ENCODE measurements at places on chromosomes 5 and 9.

- no peak for DNase-seq
Measured at GRCh38 chr9:121696930-121697329, 45.5 kb downstream of the DAB2IP start.

DNA sequence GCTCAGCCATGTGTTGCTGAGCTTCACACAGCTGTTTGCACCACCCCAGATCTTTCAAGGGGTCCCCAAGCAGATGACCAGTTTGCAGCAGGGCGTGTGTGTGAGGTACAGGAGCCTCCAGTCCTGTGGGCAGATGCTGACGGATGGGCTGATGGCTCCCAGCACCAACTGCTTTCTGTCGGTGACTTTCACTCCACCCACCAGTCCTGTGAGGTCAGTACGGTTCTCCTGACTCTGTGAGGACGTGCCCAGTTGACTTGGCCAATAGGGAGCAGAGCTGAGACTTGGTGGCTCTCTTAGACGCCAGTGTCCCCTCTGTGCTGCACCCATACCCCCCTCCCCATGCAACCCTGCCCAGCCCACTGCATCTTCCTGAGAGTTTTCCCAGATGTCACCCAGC lies 19.7 kb downstream of the COL5A1 start:
- DNase-seq: no peak

GRCh38 chr9:69371001-69371400 lies 46.0 kb downstream of the ENTREP1 start:
- peak; percentile 38 for DNase-seq

DNA sequence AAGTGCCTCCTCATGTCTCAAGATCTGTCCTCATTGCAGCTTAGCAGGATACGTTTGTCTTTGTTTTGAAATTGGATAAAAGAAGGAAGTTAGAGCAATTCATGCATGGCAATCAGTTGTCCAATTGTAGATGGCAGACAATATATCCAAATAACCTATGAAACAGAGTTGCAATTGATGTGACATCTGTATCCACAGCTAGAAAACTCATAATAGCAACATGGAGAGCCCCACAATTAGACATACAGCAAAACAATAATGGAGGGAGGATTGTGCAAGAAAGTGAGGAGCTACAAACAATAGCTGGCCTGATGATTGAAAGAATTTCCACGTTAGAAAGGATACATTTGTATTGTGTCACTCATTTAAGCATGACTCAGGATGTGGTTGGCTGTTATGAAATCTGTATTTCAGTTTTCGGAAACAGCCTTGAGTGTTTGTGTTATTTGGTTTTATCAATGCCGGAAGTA lies 132.0 kb downstream of the FAM174A start:
- DNase-seq: no peak

DNA sequence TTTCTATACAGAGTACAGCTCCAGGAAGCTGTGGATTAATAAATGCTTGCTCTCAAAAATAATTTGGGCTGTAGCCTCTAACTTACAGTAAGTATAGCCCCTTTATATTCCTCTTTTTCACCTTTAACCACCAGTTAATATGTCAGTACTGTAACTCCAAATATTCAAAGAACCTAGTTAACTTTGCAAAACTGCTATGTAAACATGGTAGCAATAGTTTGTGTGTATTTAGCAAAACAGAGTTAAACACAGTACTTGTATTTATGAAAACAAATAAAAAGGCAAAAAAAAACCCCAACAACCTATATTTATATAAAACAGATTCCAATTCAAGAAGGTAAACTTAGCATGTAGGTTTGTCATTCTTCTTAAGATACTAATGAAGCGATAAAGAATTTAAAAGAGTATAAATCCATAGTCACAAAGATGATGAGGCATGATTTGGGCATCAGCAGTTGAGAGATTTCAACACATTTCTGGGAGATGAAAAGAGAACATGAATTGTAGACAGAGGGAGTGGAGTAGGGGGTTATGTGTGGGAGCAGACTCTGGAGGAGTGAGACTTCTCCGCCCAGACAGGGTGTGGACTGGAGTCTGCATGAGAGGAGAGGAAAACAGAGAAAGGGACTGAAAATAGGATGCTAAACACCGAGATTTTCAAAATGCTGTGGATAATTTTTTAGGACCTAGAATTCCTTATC lies 47.0 kb upstream of the F2RL1 start:
- no peak for DNase-seq

- no peak for DNase-seq
Measured at GRCh38 chr9:20269620-20270019, 352.7 kb downstream of the MLLT3 start.

DNA sequence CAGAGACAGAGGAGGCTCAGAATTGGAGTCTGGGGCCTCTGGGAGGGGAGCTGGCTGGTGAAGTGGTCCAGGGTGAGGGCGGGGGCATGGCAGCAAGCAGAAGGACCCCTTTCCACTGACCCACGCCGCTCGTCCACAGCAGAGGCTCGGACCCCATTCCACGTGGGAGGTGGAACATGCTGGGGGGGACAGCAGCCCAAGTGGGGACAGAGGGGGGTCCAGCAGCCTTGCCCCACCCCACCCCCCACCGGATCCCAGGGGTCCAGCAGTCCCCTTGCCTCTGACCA lies 25.4 kb upstream of the NKD2 start:
- DNase-seq: no peak

GRCh38 chr5:51986733-51987132 lies 603.5 kb downstream of the ISL1 start:
- DNase-seq: no peak

DNA sequence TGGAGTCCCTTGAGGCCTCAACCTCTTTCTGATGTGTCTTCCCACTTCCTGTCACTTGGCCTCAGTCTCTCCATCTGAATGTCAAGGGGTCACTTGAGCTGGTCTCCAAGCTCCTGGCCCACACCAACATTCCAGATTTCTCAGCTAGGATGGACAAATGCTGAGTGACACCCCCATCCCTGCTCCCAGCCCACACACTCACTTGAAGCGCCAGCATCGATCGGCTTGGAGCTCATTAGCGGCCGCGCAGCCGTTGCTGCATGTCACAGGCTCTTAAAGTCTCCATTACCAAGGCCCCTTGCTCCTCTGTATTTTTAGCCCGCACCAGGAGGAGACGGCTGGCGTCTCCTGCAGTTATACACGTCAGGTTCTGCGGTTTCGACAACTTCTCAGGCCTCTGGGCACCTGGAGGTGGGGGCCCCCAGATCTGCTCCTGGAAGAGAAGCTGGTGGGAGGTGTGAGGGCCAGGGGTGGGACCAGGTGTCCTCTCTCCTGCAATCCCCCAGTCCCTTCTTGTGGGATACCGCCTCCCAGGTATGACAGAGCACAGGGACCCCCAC lies 33.4 kb upstream of the ARAP3 start:
- no peak for DNase-seq

DNA sequence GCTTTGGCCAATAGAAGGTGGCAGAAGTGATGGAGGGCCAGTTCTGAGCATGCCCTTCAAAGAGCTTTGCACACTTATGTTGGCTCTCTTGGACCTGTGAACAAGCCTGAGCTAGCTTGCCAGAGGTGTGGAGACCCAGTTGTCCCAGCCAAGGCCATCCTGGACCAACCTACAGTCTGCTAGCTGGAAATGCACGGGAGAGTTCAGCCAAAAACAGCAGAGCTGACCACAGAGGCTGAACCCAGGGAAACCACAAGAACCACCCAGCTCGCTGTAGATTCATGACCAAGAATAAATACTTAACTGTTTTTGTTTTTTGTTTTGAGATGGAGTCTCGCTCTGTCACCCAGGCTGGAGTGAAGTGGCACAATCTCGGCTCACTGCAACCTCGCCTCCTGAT lies 65.4 kb upstream of the HAND1 start:
- no peak for DNase-seq

DNA sequence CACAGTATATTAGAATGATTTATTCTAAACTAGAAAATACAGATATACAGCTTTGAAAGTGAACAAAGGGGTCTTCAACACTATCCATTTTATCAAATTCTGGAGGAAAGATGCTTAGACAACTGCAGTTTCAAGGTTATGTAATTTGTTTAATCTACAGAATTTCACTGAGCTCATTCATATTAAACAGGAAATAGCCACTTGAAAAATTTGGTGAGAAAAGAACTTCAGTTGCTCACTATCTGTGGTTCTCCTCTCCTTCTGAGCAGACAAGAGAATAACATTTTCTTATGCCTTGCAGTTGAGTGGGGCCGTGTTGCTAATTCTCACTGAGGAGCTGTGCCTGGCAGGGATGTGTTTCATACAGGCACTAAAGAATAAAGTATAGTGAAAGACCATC lies 1428.2 kb downstream of the CDH12 start:
- no peak for DNase-seq

DNA sequence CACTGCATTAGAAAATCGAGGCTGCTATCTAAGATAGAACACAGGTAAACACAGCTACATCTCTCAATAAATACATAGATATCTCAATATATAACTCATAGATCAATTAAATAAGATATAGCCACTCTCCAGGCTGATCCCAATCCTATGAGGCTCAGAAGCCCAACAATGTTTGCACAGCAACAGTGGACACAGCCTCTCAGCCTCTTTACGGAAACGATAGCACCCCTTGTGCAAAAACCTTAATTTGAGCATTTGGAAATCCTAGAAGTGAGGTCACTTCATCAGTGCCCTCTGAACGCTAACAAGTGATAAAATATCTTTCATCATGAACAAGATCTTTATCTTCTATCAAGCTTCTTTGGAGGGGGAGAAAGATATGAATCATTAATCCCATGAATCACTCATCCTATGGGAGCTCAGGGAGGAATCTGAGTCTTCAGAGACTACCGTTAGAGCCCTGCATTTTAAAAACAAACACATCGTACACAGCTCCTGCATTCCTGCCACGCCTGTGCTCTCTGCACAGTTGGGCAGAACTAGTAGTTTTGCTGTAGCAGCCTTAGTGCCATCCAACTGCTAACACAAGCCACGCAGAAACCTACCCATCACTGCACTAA lies 71.4 kb downstream of the MED27 start:
- no peak for DNase-seq

DNA sequence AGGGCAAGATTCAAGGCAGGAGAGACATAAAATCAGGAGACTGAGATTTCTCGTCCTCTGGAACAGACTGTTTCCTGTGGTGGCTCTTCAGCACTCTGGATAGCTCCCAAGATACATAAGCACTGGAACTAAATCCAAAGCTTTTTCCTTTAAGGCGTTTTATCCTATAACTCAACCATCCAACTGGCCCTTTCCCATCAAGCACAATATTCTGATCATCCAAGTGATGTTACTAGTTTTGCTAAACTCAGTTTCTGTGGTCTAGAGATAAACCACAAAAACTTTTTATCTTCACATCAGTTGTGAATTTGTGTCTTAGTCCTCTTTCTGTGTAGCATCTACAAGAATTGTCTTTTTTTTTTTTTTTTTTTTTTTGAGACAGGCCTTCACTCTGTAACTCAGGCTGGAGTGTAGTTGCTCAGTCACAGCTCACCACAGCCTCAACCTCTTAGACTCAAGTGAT lies 299.4 kb downstream of the COX7C start:
- no peak for DNase-seq

GRCh38 chr5:95907067-95907705 lies 54.5 kb downstream of the ELL2 start:
- DNase-seq: no peak

Measured in non-pigmented ciliary epithelial cell (primary cell).